ENCODE measurements at places on chromosomes 4 and X. TPM values are rescaled to one million over a fixed set of nuclear protein-coding genes. Genes with fewer than 3 reads are reported as not detected.
A peak's percentile ranks its signal among the peaks of the same experiment; 100 is the strongest.

- no peak for DNase-seq
Measured at GRCh38 chr4:84317513-84317912, 181.6 kb downstream of the NKX6-1 start.

DNA sequence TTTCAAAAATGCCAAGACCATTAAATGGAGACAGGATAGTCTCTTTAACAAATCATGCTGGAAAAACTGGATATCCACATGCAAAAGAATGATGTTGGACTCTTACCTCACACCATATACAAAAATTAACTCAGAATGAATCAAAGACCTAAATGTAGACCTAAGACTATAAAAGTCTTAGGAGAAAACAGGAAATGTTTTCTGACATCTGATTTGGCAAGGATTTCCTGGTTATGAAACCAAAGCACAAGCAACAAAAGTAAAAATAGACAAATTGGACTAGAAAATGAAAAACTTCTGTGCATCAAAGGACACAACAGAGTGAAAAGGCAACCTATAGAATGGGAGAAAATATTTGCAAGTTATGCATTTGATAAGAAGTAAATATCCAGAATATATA lies 37.6 kb downstream of the ARFIP1 start:
- DNase-seq: no peak

- no peak for DNase-seq
Measured at GRCh38 chrX:82973646-82974045, 534.4 kb upstream of the POU3F4 start.

The CDS1 gene
- polyA plus RNA-seq: 29.0 TPM

The FGF5 gene
- 0.10 TPM for polyA plus RNA-seq

DNA sequence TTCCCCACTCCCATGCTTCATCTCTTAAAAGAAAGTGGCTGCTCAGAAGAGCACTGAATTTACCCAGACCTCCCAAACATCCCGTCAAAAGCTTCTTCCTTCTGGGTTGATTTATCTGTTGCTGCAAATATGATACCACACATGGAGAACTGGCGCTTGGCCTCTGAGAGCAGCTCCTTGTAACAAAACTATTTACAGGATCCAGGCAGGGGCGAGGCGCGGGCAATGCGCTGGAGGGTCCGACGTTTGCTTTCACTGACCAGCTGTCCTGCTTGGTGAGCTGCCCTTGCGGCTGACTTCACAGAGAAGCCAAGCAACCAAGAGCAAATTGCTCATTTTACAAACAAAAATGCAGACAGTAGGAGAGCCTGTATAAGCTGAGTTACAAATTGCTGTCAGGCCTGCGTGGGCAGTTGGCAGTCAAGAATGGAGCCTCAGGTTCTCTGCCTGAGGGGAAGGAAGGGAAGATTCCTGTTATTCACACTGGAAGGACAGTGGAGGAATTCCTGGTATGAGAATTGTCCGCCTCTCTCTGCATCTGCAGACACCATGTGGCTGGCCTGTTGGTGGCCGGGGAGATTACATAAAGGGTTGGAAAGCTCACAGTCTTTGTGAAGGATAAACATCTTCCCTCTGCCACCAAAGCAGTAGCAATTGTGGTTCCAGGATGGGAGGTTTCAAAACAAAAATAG lies 192.2 kb upstream of the LEF1 start:
- no peak for DNase-seq

- no peak for DNase-seq
Measured at GRCh38 chrX:17120816-17121215, 174.4 kb downstream of the REPS2 start.

DNA sequence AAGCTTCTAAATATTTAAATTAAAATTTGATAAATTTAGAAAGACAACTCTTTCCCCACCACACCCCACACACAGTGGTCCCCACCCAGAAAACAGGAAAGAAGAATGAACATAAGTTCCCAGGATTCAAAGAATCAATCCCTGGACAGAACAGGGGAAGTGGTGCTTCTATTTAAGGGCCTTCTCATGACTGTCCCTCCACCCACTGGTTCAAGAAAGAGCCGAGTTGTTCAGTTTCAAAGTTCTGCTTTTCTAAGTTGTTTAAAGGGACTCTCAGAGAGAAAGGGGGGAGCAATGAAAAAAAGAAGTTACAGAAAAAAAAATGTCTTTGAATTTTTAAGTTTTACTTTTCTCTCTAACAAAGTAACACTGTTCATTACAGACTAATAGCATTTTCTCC lies 195.8 kb downstream of the PDGFC start:
- DNase-seq: no peak

DNA sequence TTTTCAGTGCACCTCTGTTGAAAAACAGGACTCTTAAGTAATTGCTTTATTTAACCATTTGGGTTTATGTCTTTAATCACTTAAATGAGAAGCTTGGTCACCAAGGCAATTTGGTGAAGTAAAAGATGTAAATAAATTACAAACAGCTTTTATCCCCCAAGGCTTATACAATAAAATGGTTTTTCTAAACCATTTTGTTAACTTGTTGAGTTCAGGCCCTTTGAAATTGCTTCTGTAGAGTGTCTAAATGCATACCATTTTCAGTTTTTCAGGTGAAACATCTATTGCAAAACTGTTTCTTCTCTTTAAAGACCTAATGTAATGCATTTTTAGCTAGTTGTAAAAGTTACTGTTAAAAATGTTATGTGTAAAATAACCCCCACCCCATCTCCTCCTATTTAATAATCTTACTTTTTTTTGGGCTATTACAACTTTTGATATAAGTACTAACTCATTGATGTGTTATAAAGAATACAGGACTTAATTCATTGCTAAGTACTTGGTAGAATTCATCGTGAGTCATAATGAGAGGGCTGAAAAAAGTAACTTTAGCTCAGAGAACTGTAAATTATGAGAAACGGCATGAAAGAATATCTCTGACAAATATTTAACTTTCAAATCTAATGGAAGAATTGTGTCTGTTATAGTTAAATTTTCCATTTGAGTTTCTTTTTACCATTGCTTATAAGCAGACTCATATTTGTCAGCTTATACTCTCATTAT lies 4.5 kb downstream of the RAPGEF2 start:
- DNase-seq: no peak

DNA sequence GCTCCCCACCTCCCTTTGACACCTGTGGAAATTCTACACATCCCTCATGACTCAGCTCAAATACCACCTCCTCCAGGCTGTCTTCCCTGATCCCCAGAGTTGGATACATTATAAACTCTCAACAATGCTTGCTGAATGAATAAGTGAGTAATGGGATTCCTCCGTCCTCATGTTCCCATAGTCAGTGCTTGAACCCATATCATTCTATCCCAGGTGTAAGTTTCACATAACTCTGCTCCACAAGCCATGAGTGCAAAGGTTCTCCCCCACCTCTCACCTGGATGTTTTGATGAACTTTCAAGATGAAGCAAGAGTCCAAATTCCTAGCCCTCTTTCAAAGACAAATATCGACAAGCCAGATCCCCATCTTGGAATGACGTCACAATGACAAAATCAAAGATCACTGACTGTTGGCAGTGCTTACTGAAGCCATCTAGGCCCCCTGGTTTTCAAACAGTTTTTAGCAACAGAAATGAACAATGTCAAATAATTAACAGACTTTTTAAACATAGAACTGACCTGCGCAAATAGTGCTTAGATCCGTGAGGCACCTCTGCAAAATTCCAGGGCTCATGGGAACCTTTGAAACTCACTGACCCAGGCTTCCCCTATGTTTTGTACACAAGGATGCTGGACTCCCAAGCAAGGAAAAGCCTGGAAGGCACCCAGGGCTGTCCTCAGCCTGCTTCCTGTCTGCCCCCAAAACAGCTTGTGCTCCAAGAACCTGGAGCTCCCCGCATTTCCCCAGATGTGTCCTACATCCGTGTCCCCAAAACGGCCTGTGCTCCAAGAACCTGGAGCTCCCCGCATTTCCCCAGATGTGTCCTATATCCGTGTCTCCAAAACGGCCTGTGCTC lies 4.0 kb downstream of the SLC2A9 start:
- no peak for DNase-seq

The FAM149A gene
- 55.7 TPM for polyA plus RNA-seq

DNA sequence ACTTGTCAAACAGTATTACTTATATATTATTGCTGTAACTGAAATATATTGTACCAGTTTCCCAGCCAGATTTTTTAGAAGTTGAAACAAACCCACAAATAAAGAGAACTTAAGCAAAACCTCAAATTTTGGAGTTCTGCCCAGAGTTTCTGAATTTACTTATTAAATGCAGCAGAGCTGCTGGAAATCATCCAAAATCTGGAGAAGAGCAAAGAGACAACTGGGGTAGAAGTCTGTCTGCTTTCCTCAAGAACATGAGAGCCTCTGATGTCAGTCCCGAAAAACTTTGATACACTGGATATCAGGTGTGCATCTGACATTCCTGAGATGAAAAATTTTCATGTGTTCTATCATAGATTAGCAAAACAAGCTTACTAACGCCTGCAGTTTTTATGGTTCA lies 325.9 kb downstream of the NR3C2 start:
- DNase-seq: peak; percentile 36

The KLHL34 gene
- 0.07 TPM for polyA plus RNA-seq

DNA sequence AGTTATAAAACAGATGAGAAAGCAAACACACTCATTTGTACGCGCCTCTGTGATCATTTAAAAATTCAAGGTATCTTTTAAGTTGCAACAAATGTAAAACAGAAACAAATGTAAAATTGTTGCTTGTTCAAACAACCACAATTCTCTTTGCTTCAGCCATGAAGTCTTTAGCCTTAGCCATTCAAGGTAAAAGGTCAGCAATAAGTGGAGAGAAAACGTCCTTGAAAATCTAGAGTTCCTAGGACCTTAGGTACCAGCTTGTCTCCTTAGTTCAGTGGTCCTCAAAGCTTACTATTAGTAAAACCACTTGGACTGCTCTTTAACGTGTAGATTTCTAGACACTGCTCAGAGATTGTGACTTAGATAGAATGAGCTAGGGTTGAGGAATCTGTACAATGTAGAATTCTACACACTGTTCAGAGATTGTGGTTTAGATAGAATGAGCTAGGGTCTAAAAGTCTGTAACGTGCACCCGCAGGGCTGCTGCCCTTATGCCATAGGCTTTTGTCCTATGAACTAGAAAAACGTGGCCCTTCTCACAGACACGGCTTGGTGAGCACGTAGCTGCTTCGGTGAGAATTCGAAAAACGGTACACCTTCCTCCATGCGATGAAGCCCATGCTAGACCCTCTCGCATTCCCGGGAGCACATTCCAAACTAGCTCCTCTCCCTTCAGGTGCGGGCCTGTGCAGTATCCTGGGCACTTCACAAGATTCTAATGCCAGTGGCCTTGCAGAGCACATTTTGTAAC lies 1.7 kb downstream of the PLAC8 start:
- DNase-seq: no peak

DNA sequence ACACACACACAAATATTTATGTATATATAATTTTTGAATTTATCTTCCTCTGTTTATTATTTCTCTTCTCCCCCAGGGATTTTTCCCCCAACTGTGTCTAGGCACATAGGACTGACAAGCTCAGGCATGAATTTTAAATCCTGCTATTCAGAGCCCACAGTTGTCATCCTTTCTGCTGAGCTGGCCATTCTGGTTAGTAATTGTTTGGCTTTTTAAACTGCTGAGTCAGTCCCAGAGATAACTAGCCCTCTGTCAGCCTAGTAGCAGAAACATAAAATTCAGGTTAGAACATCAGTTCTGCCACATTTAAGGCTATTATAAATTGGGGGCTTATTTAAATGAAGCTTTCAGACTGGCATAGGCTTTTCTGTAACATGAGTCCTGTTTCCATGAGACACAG lies 151.7 kb upstream of the MAOA start:
- no peak for DNase-seq

The ACE2 gene
- 44.8 TPM for polyA plus RNA-seq

GRCh38 chr4:90118527-90119195 lies 8.5 kb upstream of the CCSER1 start:
- no peak for DNase-seq

DNA sequence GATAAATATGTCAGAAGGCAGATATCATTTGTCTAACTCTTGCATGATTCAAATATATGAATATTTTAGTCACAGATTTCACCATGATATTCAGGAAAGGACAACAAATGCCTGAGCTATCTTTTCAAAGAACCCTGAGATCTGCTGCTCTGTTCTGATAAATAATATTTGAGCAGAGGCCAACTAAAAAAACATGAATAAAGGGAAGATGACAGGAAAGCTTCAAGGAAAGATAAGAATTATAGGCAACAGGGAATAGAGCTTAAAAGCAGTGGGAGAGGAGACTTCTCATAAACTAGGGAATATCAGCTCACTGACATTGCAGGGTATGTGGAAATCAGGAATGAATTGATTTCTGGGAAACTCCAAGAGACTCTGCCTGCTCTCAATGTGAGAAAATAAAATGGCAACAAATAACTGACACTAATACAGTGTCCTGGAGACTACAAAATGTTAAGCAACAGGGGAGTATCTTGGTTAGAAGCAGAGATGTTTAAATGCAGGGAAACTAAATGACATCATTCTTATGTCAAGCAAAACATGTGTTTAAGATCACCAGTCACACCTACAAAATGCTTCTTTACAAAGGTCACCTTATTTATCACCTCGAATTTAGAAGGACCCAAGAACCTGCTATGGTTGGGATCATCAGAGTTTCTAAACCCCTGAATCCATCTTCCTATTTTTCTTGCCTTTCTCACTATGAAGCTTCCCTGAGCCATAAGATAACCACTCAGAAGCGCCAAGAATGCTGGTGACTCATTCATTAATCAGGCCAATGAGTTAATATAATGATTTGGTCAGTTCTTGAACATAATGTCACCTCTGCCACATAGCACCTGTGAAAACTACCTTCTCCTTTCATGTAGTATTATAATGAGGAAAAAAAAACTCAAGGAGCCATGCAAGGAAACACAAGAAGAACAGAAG lies 78.1 kb downstream of the NDST3 start:
- no peak for DNase-seq

GRCh38 chr4:110769578-110769977 lies 146.7 kb upstream of the PITX2 start:
- DNase-seq: no peak

GRCh38 chrX:16250296-16250695 lies 83.0 kb downstream of the MAGEB17 start:
- DNase-seq: no peak

The SFRP2 gene
- 16.5 TPM for polyA plus RNA-seq

- no peak for DNase-seq
Measured at GRCh38 chr4:6444582-6444981, 27.8 kb downstream of the PPP2R2C start.

- DNase-seq: no peak
Measured at GRCh38 chr4:78337244-78338020, 214.1 kb upstream of the ANXA3 start.

The ERVMER34-1 gene
- polyA plus RNA-seq: 4.5 TPM

GRCh38 chr4:165872461-165873297 lies at the start of gene TLL1:
TSS of gene TLL1 (plus strand) at chr4:165873237. CDS start at chr4:165873905, 668 bp downstream.
- peak; percentile 16 for DNase-seq

The ZNF711 gene
- polyA plus RNA-seq: 82.8 TPM

The XK gene
- polyA plus RNA-seq: 1.3 TPM

GRCh38 chrX:132270699-132271098 lies 51.5 kb upstream of the RAP2C start:
- DNase-seq: no peak

GRCh38 chrX:9983846-9984245 lies 16.7 kb downstream of the CLDN34 start:
- no peak for DNase-seq

GRCh38 chrX:39755143-39756032 lies 342.4 kb downstream of the BCOR start:
- no peak for DNase-seq

Data from right renal cortex interstitium (tissue), 3 donors.